ENCODE measurements at places on chromosomes 1 and 21.

- DNase-seq, result no peak
Observed at GRCh38 chr1:66223681-66224080, 310.3 kb upstream of the SGIP1 start.

DNA sequence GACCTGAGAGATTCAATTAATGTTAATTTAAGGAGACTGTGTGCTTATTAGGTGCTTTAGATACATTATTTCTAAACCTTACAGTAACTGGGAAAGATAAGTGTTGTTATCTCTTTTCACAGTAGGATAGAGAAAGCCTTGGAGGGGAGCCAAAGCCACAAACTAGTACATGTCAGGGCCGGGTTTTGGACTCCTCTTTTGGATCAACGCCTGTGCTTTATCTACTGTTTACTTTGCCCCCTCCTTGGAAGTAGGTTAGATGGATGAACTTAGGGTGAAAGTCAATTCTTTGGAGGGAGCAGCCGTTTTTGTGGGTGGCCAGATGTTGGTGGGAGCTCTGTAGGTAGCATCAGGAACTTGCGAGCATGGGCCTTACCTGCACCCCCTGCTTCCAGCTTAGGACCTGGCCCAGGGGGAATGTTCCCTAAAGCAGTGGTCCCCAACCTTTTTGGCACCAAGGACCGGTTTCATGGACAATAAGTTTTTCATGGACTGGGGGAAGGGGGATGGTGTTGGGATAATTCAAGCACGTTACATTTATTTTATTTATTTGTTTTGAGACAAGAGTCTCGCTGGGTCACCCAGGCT lies 1.7 kb downstream of the HHAT start:
- DNase-seq, result no peak

DNA sequence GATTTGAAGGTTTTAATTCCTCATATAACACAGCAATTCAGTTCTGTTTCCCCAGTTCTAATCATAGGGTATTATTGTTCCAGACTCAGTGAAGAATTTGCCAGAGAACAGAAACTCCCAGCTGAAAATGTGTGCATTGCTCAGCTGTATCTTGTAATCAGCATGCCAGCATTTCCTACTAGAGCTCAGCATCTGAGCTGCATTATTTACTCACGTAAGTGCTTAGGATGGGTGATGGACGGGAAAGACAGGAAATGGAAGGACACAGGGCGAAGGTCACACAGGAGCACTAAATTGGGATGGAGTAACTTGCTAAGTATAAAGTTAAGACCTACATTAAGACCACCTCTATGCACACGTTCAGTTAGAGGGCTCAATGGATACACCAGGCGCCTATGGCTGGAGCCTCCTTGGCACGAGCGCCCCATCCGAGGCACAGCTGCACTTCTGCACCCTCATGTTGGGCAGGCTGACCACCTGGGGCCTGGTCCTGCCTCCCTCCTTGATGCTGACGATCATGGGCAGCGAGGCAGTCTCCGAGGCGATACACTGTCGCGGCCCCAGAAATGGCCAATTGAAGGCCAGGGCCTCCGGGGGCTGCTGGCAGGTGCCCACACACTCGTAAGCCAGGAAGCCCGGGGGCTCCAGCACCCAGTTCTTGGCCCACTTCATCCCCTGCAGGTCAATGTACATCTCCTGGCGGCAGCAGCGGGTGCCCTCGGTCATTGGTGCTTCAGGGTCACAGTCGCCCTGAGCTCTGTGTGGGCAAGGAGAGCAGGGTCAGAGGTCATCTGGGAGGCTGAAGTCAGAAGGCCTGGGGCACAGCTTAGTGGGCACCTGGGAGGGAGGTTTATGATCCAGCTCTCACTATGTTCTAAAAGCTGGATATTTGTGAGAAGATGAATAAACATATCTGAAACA lies 3.7 kb downstream of the LEFTY2 start:
- DNase-seq, result no peak

GRCh38 chr1:178241837-178242236 lies 147.9 kb downstream of the RASAL2 start:
- no peak for DNase-seq

- peak; percentile 62 for DNase-seq
Observed at GRCh38 chr1:45205910-45206721, at the start of gene ZSWIM5. Gene ZSWIM5, minus strand, starts transcription at chr1:45206605. Its CDS starts 255 bp downstream, at chr1:45206350.

DNA sequence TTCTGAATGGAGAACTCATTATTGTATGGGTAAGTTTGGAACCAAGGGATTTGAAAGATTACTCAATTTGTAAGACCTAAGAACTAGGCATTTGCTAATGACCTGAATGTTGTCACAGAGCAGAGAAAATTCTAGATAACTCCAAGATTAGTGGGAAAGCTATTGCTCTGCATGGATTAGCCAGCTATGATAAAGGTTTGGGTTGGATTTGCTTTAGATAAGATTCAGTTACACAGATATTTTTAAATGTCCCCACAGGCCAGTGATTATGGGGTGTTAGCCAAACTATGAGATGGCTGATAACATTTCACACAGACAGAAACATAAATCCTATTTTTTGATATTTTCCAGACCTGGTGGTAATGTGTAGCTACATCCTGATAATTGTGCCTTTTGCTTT lies 88.2 kb downstream of the NTPCR start:
- no peak for DNase-seq

- no peak for DNase-seq
Observed at GRCh38 chr1:66617362-66618184, 83.6 kb downstream of the SGIP1 start.

GRCh38 chr1:222592171-222592570 lies 2.4 kb upstream of the TAF1A start:
- no peak for DNase-seq

Measured in activated CD8-positive, alpha-beta memory T cell treated with anti-CD3 and anti-CD28 coated beads, Interleukin-2, amount 50 U/mL, for 4 hours (primary cell).